ENCODE measurements at places on chromosomes 1 and 21.

DNA sequence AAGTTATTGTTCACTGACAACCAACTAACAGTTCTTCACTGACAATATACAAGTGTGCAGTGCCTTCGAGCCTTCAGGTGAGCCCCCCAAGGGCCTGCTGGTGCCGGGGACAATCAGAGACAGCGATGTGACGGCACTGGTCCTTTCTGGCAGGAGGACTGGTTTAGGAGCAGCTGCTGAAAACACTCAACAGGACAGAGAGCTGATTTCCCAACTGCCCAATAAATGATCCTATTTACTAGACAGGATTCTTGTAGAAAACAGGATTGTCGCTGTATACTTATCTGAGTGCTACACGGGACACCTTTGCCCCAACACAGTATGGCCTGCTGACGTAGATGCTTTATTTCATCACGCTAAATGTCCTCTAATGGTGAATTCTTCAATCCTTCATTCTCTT is 65.4 kb downstream of the TP53BP2 start:
- no peak for DNase-seq

- no peak for DNase-seq
These were observed 228.3 kb upstream of the DEPDC1 start for GRCh38 chr1:68725001-68725752.

DNA sequence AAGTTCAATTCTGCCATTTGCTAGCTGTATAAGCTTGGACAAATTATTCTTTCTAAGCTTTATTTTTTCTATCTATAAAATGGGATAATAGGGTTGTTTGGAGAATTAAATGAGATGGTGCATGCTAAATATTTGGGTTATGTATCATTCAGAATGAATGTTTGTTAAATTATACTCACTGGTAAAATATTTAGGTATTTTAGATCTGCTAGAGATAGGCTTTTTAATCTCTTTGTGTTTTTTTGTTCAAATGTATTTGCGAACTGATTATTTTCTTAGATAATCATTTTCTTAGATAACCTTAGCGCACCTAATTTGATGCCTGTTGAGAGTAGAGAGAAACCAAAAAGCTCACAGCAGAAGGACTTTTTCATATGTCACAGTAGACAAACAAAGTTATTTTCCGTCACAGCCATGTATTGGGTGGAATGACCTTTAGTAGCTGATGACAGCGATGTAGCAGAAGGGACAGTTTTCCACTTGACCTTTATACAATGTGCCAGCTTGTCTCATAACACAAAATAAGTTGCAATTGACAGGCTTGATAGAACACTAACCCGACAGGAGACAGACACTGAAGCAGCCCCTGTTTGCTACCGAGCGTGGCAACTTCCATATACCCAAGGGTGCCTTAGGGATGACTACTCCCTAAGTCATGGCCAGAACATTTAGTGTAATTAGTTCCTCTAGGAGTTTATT is 93.0 kb downstream of the DISC1 start:
- no peak for DNase-seq

DNA sequence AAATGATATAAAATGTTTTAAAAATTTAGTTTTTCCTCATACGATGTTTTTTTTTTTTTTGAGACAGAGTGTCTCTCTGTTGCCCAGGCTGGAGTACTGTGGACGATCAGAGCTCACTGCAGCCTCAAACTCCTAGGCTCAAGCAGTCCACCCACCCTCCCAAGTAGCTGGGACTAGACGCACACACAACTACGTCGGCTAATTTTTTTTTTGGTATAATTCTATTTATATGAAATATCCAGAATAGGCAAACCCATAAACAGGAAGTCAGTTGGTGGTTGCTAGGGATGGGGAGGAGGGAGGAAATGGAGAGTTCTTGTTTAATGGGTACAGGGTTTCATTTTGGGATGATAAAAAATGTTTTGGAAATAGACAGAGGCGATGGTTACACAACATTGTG is 56.5 kb downstream of the WARS2 start:
- no peak for DNase-seq

DNA sequence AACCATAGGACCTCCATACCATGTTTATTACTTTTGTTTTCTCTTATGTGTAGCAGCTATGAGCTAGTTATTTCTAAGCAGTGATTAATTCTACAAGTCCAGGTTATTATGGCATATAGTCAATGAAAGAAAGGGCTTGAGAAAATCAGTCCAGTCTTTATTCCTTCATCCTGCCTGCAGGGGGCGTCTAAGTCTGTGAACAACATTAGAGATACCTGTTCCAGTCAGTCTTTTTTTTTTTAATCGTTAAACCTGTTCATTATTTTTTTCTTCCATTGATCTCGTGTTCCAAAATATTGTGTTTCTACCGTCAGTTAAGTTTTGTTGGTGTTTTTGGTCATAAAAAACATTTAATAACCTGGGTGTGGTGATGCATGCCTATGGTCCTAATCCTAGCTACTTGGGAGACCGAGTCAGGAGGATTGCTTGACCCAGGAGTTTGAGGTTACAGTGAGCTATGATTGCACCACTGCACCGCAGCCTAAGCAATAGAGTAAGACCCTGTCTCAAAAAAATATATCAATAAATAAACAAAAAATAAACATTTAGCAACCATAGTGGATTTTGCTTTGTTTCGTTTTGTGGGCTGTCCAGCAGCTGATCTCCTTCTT is 29.4 kb upstream of the CD2 start:
- DNase-seq: peak; percentile 7

- no peak for DNase-seq
These were observed 6.1 kb downstream of the GJC2 start for GRCh38 chr1:228155596-228156514.

GRCh38 chr1:205748403-205749233 is 1.4 kb downstream of the NUCKS1 start:
- peak; percentile 11 for DNase-seq

DNA sequence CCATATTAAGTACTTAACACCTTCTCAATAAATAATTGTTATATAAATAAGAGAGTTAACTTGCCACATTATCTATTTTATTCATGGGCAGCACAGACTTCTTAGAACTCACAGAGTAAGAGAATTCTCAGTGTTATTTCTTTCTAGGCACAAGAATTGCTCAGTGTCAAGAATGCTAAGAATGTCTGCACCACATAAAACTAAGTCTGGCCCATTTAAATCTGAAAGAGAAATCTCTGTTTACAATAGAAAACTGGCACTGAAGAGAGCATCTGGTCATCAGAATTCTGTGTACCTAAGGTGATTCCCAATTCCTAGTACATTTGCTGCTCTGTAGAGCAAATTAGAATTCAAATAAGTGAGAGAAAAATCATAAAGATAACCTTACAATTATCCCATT is 3.8 kb downstream of the OR10K2 start:
- DNase-seq: no peak
